ENCODE measurements at places on chromosomes 6 and 20.

DNA sequence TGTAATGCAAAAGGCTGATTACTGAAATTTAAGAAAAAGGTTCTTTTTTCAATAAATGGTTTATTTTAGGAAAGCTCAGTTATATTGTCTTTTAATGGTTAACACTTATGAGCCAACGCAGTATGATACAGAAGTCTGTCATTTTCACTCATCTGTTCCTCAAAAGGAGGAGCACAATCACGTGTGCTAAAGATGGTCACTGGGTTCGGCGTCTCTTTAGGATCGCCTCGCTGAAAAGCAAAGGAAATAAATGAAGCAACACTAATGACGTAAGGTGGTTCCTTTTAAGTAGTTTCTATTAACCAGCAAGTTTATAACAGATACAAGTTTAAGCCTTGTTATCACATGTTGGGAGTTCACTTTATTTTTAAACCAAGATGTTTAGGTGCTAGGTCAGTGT, 125.7 kb downstream of the MAP3K4 start:
- DNase-seq = no peak

- DNase-seq = peak; percentile 64
Observed at GRCh38 chr6:30821862-30822784, 62.2 kb upstream of the DDR1 start.

DNA sequence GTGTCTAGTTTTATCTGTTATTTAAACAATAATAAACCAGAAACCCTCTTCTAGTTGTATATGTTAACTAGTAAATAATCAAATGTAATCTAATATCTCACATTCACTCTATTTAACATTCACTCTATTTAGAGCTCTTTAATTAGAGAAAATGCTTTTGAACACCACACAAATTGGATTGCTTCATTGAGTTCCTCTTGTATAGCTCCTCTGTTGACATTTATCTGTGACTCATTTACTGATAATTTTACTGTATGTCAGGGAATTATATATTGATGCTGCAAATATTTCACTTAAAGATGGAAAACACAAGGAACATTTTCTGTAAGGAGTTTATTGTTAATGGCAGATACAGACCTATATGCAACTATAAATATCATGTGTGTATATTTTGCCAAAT, 594.6 kb downstream of the COL12A1 start:
- no peak for DNase-seq

DNA sequence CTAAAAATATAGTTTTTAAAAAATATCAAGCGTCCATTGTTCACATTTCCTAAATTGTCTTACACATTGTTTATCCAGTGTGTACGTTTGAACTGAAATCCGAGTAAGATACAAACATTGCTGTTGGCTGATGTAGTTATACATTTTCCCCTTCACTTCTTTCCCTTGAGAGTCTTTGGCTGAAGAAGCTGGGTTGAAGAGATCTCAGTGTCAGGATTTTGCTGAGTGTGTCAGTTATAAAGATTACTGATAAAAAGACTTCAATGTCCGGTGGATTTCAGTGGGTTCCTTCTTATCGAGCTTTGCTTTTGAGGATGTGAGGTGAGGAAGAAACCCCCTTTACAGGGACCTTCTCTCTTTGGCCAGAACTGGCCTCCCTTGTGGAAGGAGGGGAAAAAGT, 20.5 kb downstream of the RFPL4B start:
- no peak for DNase-seq

- DNase-seq = no peak
Observed at GRCh38 chr6:69926745-69927144, 60.4 kb downstream of the COL19A1 start.

GRCh38 chr20:56249244-56249955, 868 bp downstream of the MC3R start:
- DNase-seq = peak; percentile 9

DNA sequence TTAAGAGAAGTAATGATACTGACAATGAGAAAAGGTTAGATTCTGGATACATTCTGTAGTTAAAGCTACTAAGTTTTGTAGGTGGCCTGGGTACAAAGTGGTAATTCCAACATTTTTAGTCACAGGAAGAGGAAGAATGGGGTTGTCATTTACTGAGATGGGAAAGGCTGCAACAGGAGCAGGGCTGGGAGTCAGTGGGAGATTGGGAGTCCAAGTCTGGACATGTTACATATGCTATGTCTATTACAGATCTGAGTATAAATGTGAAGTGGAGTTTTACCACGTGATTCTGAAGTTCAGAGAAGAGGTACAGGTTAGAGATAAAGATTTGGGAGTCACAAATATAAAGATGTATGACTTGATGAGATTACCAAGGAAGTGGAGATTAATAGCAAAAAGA, 116.2 kb downstream of the RWDD2A start:
- no peak for DNase-seq

GRCh38 chr6:110491299-110491643, 14.9 kb upstream of the SLC22A16 start:
- no peak for DNase-seq

- no peak for DNase-seq
Observed at GRCh38 chr20:41350408-41350962, 9.9 kb downstream of the LPIN3 start.

DNA sequence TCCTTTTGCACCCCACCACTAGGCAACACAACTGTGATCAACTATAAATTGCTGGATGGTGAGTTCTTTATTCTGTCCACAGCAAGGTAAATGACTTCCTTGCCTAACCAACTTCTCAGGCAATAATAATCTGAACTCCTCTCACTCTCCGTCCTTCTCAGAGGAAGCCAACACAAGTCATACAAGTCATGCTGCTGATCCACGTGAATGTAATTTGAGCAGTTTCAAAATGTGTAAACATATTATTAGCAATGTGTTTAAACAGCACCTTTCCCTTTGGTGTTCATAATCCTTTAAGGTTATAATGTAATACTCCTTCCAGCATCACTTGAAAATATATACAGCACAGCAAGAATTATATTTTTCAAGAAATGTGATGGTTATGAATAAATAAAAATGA, 127.9 kb downstream of the QRSL1 start:
- peak; percentile 11 for DNase-seq

- DNase-seq = no peak
Observed at GRCh38 chr6:121694389-121694788, 258.9 kb downstream of the GJA1 start.

- no peak for DNase-seq
Observed at GRCh38 chr20:38798266-38798665, 7.2 kb upstream of the PPP1R16B start.

- no peak for DNase-seq
Observed at GRCh38 chr20:61433176-61433575, 181.1 kb downstream of the CDH4 start.

DNA sequence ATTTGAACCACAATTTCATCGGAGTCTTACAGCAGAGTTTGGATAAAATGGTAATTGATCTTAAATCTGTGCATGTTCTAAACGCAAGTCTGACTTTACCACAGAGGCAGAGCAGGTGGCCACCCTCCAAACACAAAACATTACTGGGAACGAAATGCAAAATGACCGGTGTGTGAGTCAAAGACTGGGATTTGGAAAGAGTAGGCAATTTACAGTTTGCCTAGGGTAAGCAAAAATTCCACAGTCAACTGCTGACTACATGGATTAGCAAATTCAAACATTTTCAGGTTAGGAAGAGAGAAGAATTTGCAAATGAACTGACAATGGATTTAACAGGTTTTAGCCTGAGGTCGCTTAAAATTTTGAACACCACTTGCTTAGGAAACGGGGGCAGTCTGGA, 444.4 kb downstream of the HDGFL1 start:
- DNase-seq = no peak

DNA sequence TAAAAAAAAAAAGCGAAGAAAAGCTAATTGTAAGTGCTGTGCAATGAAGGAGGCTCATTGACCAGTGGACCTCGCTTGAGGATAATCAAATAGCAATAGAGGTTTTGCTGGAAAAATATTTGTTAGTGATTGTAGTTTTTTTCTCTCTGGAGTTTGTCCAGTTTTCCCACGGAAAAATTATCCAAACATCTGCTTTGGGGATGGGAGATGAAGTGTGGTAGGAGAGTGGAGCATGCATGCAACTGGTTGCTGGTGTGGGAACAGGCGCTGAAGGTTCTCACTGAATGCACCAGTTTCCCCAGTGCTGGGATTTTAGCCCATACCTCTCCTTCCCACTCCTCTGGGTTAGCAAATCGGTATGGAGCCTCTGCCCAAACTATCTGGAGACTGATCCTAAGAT, 281.7 kb upstream of the TAB2 start:
- no peak for DNase-seq

DNA sequence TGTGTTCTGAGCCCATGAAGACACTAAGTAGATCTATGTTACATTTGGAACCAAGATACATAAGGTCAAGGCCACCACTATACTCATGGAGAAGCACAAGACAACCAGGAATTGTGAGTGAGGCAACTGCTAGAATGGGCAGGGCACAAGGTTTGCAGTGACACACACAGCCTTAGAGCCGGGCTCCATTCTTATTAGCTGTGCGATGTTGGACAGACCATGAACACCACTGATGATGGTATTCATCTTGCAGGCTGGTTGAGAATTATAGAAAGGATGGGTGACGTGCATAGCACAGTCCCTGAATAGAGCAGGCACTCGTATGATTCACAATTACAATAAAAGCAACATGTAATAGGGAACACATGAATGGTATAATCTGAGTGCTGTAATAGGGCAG, 172.4 kb downstream of the GJA10 start:
- DNase-seq = no peak

- no peak for DNase-seq
Observed at GRCh38 chr6:36969240-36969691, 14.7 kb downstream of the PI16 start.

GRCh38 chr6:34901930-34902329, 12.9 kb downstream of the ANKS1A start:
- no peak for DNase-seq

DNA sequence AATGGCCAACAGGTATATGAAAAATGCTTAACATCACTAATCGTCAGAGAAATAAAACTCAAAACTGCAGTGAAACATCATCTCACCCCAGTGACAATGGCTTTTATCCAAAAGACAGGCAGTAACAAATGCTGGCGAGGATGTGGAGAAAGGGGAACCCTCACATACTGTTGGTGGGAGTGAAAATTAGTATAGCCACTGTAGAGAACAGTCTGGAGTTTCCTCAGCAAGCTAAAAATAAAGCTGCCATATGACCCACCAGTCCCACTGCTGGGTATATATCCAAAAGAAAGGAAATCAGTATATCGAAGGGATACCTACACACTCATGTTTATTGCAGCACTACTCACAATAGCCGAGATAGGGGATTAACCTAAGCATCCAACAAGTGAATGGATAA, 23.4 kb upstream of the INSM1 start:
- DNase-seq = no peak

- DNase-seq = no peak
Observed at GRCh38 chr6:18465410-18466154, 78.4 kb downstream of the RNF144B start.

- no peak for DNase-seq
Observed at GRCh38 chr20:38722683-38723016, 1.6 kb upstream of the SLC32A1 start.

GRCh38 chr6:16669227-16669626, 92.0 kb downstream of the ATXN1 start:
- DNase-seq = peak; percentile 35

GRCh38 chr6:108502832-108503231, 57.9 kb upstream of the FOXO3 start:
- DNase-seq = no peak

DNA sequence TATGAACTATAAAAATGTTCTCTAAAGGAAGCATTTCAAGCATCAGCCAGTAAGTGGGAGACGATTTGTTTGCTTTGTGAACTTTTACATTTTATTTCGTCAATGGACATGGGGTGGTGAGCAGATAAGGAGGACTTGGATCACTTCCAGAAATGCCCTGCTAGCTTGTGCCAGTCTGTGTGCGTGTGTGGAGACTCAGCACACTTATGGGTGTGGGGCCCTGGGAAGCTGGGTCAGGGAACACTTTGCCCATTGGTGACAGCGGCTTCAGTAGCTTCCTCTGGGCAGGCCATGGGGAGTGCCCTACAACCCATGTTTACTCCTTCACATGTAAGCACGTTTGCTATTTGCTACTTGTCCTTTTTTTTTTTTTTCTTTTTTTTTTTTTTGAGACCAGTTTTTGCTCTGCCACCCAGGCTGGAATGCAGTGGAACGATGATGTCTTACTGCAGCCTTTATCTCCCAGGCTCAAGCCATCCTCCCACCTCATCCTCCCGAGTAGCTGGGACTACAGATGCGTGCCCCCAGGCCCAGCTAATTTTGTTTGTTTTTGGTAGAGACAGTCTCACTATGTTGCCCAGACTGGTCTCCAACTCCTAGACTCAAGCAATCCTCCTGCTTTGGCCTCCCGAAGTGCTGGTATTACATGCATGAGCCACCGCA, 24.2 kb downstream of the PRDM1 start:
- no peak for DNase-seq

DNA sequence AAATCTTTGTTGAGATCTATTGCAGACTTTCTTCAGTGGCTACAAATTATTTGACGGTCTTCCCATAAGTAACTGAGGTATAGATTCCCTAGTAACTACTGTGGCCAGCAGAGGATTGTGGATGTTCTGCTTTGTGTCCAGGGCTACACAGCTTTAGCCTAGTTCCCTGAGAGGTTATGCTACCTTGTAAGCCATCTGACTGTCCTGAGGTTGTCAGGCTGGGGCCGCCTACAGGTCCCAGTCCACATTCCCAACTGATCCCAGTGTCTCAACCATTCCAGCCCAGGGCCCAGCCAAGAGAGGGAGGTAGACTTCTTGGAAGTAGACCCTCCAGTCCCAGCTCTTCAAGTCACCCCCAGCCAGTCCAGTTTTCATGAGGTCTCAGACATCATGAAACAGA, 57.7 kb downstream of the BANF2 start:
- no peak for DNase-seq

DNA sequence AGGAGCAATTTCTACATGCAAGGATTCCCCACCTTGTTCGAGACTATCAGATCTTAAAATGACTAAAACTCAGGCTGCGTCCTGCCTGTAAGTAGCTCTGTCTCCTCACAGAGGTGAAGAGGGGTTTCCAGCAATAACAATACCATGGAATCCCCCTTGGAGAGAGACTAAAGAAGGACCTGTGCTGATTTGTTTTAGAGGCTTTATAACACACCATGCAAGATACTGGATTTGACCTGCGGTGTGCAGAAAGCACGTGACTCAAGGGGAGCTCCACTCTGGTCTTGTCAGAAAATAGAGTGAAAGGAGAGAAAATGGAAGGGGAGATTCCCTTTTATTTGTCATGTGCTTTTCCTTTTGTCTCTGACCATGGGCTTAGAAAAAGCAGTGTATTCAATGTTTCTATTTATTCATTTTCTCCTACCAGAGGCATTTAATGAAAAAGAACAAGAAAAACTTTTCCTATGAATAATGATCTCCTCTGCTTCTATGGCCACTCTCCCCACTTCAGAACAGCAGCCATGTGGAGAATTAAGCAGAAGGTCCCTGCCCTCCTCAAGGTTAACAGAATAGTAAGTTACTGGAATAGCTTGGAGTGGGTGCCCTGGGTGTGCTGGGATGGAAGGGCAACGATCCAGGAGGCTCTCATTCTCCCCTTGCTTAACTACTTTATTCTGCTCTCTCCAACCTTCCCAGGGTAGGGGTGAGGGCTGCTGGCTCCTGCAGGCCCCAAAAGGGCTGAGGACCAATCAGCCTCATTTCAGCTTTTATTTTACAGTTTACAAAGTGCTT, 19.2 kb upstream of the MRPS10 start:
- peak; percentile 74 for DNase-seq
